HFFc6 (cell line): ENCODE measurements at places on chromosomes 12 and 14. TPM values are rescaled to one million over a fixed set of nuclear protein-coding genes. Genes with fewer than 3 reads are reported as not detected.

DNA sequence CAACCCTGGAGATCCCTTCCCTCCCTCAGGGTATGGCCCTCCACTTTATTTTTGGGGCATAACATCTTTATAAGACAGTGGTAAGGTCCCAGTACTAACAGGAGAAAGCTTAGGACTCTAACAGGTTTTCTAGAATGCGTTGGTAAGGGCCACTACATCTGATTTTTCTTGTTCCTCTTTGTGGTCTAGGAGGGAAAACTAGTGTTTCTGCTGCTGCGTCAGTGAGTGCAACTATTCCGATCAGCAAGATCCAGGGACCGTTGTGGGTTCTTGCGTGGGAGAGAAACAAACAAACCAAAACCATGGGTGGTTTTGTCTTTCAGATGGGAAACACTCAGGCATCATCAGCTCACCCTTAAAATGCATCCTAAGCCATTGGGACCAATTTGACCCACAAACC is 123.6 kb upstream of the SLC16A7 start:
- no peak for DNase-seq

DNA sequence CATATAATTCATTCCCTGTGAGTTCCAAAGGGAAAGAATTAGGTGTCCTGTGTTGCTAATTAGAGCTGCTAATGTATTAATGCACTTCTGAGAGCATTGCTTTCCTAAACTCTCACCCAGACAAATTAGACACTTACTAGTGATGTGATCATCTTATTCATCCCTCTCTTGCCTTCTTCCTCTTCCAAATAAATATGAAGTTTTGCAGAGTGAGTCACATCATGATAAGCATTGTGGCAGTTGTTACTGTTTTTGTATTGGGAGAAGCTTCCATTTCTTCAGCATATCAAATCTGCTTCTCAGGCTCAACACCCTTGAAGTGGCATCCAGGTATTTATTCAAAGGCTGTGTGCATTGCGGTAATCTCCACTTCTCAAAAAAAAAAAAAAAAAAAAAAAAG is 37.3 kb upstream of the E2F7 start:
- DNase-seq, result peak; percentile 70

DNA sequence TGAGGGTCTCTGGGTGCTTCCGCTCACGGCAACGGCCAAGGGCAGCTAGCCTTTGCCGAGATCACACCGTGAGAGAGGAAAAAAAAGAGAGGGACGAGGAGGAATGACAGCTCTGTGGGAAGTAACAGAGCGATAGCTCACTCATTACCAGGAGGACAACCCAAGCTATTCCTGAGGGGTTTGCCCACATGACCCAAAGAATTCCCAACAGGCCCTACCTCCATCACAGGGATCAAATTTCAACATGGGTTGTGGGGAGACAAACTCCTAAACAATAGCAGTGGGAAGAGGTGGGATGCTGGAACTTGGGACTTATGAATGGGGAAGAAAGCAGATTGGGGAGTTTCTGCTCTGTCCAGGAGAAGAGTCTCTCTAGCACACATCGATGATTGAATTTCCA is 180.6 kb downstream of the LRRK2 start:
- DNase-seq, result no peak

- DNase-seq, result no peak
Measured at GRCh38 chr14:77170045-77170444, 11.6 kb upstream of the TMEM63C start.

OR6C68 gene
- not detected in 3 replicates for total RNA-seq

TSPAN19 gene
- not detected in 3 replicates for total RNA-seq

DPF3 gene
- total RNA-seq, result 4.1 to 7.8 TPM (median 4.7 TPM) in 3 replicates
